ENCODE measurements at places on chromosomes 5 and 9.

DNA sequence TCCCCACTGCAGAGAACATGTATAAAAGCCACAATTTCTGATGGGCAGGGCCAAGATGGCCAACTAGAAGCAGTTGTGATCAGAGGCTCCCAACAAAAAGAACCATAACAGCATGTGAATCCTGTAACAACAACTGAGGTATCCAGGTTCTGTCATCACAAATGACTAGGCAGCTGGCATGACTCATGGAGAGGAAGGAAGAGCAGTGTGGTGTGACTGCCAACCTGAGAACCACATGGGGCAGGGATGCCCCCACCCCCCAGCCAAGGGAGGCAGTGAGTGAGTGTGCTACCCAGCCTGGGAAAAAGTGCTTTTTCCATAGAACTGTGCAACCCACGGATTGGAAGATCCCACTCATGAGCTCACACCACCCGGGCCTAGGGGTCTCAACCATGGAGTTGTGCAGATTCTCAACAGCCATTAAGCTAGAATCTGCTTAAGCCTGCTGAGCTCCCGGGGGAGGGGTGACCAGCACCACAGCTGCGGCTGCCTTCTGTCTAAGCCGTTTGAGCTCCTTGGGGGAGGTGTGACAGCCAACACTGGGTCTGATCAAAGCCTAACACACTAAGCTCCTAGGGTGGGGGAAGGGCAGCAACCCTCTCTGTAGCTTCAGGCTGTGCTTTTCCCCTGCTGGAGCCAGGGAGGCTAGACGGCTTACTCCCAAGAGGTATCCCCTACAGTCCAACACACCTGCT lies 80.1 kb upstream of the DMAC1 start:
- no peak for DNase-seq

DNA sequence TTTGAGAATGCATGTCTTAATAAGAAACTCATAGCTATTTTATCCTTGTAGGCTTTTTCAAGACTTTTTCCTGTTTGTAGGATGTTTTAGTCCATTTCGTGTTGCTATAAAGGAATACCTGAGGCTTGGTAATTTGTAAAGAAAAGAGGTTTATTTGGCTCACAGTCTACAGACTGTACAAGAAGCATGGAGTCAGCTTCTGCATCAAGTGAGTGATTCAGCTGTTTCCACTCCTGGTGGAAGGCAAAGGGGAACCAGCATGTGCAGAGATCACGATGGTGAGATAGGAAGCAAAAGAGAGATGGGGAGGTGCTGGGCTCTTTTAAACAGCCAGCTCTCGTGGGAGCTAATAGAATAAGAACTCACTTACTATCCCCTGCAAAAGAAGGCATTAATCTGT lies 177.3 kb downstream of the ALDH1A1 start:
- DNase-seq = no peak

GRCh38 chr5:151469992-151470391 lies 22.6 kb downstream of the SLC36A1 start:
- DNase-seq = no peak

- DNase-seq = no peak
Observed at GRCh38 chr5:174056064-174056847, 10.8 kb downstream of the NSG2 start.

DNA sequence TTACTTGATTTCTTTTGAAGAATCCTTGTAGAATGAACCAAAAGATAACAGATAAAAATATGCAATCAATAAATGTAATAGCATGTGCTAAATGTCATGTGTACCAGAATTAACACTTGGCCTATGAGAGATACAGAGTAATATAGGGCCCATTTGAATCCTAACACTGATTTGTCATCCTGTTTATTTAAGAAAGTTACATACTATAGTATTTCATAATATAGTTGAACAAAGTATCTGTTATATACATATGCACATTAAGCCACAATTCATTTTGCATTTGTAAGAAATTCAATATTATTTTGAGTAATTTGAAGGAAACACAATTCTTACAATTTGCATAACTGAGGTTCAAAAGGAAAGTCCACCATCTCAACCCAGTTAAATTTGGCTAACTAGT lies 389.5 kb downstream of the PDE4D start:
- no peak for DNase-seq

- DNase-seq = no peak
Observed at GRCh38 chr9:744790-745484, 96.6 kb upstream of the DMRT1 start.

DNA sequence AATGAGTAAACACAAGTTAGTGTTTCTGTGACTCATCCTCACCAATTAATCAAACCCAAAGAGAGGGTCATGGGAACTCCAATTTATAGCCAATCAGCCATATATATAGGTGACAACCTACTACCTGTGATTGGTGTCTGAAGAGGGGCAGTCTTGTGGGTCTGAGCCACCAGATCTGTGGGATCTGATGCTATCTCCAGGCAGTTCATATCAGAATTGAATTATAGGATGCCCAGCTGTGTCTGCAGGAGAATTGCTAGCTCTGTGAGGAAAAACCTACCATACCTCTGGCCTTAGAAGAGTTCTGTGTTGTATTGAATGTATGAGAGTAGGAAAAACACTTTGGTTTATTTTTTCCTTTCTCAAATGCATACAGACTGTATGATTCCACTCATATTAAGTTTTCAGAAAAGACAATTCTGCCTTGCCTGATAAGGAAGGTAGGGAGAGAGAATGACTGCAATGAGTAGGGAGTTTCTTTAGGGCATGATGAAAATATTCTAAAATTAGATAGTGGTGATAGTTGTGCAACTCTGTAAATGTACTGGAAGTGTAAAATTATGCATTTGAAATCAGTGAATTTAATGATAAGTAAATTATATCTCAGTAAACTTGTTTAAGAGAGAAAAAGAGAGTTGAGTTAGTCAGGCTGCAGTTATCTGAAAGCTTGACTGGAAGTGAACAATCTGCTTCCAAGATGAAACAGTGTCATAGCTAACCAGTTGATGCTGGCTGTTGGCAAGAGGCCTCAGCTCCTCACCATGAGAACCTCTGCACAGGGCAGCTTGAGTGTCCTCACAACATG lies 274.9 kb downstream of the AUH start:
- no peak for DNase-seq

- no peak for DNase-seq
Observed at GRCh38 chr5:83785176-83785668, 64.6 kb upstream of the HAPLN1 start.

DNA sequence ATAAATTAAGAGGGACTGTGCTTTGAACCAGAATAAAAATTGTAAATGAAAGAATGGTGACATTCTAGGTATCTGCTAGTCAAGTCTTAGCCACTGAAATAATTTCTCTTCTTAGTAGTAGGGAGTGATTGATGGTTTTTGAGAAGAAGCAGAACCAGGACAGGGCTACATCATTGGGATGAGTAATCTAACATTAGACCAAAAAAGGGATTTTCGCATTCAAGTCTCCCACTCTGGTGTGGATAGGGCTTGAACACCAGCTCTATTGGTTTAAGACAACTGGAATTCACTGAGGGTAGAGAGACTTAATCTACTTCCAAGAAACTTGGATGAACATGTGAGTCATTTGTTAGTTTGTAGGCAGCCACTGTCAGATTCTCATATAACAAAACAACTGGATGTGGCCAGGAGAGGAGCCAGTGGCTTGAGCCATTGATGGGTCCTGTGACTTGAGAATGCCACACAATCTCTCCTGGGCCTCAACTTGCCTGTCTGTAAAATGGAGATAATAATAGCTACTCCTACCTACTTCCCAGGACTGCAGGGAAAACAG lies 16.6 kb downstream of the FAT2 start:
- DNase-seq = no peak

- DNase-seq = no peak
Observed at GRCh38 chr9:126661521-126662251, 48.0 kb downstream of the LMX1B start.

DNA sequence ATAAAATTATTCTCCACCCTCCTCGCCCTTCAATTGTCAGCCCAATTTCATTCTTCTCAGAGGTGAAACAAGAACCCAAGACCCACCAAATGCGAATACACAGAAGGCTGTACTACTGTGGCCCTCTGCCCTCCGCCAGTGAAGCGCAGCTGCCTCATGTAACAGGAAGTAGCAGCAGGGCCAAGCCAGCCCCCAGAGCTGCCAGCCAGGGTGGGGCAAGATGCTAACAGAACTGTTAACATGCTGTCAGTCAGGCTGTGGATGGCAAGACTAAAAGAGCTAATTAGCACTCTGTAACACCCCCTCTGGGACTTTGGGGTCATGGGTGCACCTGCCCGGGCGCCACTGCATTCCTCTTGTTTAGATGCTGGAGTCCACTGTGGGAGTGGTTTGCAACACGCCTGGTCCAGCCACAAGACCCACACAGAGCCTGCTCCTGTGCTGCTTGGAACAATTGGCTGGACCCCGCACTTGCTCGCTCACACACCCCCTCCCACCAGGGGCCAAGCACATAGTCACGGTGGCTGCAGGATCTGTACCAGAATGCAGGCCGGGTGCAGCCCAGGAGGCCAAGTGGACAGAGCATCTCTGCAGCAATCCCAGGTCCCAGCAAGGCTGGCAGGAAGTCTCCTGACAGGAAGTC lies 14.5 kb upstream of the HEXB start:
- DNase-seq = no peak

GRCh38 chr9:108473209-108474112 lies 382.3 kb downstream of the ACTL7B start:
- no peak for DNase-seq

DNA sequence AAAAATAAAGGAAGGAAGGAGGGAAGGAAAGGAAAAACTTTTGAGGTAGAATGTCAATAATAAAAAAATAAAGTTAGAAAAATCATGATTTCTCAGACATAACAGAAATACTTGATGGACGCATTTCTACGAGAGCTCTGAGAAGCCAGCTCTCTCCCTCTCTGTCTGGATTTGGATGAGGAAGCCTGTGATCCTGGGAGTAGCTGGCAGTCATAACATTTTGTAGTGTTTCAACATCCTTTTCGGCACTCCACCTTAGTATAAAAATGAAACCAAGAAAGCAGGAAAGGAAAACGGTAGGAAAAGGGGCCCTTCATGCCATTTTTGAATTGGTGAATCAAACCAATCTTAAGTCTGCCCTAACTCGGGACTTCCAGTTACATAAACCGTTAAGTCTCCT lies 321.3 kb downstream of the EPB41L4A start:
- no peak for DNase-seq

DNA sequence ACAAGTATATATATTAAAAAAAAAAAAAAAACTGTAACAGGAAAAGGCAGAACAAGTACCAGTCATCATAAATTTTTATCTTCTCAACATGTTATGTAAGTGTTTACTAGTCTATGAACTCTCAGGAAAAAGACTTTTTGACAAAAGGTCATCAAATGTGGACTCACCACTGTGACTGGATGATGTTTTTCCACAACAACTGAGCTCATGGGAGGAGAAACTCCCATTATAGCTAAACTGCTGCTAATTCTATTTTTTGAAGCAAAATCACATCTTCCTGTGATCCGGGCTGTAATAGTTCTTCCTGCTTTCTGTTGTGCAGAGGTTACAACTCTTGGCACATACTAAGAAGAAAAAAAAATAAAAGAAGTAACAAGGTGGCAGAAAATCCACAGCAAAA lies 39.6 kb downstream of the POC5 start:
- no peak for DNase-seq

- no peak for DNase-seq
Observed at GRCh38 chr5:122263352-122264030, 48.5 kb upstream of the SNCAIP start.

DNA sequence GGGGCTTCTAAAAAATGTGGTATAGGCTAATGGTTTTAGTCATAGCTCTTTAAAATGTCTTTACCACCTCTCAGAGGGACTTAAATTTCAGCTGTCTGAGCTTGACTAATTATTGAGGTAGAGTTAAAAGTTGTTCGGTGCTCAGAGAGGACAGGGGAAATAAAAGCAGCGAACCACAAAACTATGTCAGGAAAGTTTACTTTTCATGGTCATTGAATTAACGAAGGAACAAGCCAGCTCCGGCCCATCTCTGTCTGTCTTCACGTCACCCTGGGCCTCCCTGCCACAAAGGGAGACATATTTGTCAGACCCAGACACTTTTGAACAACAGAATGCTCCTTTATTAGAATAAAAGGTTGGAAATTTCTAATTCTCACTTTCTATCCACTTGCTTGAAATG lies 98.8 kb upstream of the EFNA5 start:
- no peak for DNase-seq

- DNase-seq = no peak
Observed at GRCh38 chr5:154782326-154782725, 27.1 kb downstream of the LARP1 start.

- DNase-seq = no peak
Observed at GRCh38 chr9:137866226-137867141, 11.1 kb upstream of the CACNA1B start.

- DNase-seq = no peak
Observed at GRCh38 chr5:41721516-41721915, 148.7 kb downstream of the OXCT1 start.

- no peak for DNase-seq
Observed at GRCh38 chr5:93789173-93790067, 48.0 kb upstream of the POU5F2 start.

GRCh38 chr5:29982457-29982856 lies 1211.0 kb upstream of the CDH6 start:
- no peak for DNase-seq

DNA sequence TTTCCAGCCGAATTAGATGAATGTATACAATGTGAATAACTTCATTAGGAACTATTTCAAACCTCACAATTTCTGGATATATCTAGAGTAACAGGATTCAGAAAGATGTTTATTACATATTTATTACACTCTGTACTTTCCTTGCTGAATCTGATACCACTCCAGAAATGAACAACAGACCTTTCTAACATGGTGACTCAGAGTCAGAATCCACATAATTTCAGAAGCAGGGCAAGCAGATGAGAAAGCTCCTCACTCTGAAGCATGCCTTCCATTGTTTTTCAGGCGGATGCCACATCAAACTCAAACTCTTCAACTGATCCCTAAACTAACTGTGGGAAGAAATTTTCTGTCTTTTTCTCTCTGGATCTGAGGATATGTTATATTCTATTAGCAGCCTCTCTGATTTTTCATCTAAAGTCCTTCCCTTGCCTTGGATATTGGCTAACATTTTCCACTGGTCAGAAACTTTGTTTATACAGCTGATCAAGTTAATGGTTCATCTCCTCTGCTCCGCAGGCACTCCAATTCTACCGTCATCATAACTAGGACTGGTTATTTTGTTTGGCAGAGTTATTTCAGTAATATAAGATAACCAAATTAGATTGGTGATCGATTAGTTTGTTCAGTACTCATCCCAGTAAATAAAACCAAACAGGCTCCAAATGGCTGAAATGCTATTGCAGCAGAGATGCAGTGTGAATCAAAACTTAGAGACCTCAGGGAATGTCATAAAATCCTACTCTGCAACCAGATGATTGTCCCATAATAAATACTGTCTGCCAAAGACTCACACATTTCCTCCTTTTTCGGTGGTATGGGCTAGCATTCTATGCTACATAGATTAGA lies 556.0 kb downstream of the EBF1 start:
- no peak for DNase-seq

DNA sequence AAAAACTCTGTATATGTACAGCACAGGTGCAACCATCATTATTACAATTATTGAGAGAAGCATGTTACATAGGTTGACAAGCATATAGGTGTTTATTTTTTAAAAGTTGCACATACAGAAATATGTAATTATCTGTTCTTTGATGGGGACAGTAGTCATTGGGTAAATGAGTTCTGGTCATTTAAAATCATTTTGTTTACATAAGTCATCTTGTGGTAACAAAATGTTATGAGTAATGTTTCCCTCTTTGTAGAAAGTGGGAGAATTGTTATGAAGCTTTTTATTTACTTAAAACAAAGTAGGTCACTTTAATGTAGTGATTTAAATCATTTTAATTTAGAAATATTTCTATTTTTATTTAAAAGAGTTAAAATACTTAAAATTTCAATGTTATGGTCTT lies 33.8 kb upstream of the FBXL17 start:
- no peak for DNase-seq
